CD8-positive, alpha-beta memory T cell (primary cell): ENCODE measurements at places on chromosomes 7 and 10. TPM values are rescaled to one million over a fixed set of nuclear protein-coding genes. Genes with fewer than 3 reads are reported as not detected.

OR9A2 gene
- not detected for total RNA-seq

ITPRID1 gene
- not detected for total RNA-seq

PHKG1 gene
- 1.2 TPM for total RNA-seq

DDX56 gene
- total RNA-seq = 148 TPM

STEAP1B gene
- total RNA-seq = not detected

EVX1 gene
- total RNA-seq = not detected

TSPAN15 gene
- 2.4 TPM for total RNA-seq

ANKRD7 gene
- total RNA-seq = 1.8 TPM

- H3K4me1 ChIP-seq = peaks cover 13% of the 10 kb centered on the region
- H3K4me3 ChIP-seq = no peak overlapping the region
- H3K27ac ChIP-seq = no peak overlapping the region
- no peak for DNase-seq
- peaks cover 42% of the 10 kb centered on the region for H3K36me3 ChIP-seq
These were observed 146.7 kb upstream of the KLF14 start for GRCh38 chr7:130880668-130881067.

DNA sequence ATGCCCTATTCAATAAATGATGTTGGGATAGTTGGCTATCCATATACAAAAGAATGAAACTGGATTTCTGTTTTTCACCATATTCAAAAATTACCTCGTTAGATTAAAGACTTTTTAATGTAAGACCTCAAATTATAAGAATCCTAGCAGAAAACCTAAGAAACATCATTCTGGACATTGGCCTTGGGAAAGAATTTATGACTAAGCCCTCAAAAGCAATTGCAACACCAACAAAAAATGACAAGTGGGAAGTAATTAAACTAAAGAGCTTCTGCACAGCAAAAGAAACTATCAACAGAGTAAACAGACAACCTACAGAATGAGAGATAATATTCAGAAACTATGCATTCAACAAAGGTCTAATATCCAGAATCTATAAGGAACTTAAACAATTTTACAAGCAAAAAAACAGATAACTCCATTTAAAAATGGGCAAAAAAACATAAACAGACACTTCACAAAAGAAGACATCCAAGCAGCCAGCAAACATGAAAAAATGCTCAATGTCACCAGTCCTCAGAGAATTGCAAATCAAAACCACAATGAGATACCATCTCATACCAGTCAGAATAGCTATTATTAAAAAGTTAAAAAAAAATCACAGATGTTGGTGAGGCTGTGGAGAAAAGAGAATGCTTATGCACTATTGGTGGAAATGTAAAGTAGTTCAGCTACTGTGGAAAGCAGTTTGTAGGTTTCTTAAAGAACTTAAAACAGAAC, 309.8 kb downstream of the AHR start:
- no peaks in the 10 kb centered on the region for H3K4me1 ChIP-seq
- H3K27ac ChIP-seq = no peak overlapping the region
- no peak for DNase-seq
- H3K27me3 ChIP-seq = no peaks in the 10 kb centered on the region
- H3K4me3 ChIP-seq = no peak overlapping the region

- H3K36me3 ChIP-seq = no peaks in the 10 kb centered on the region
- no peaks in the 10 kb centered on the region for H3K4me1 ChIP-seq
- no peak overlapping the region for H3K27ac ChIP-seq
- no peak for DNase-seq
- no peak overlapping the region for H3K4me3 ChIP-seq
- H3K27me3 ChIP-seq = no peaks in the 10 kb centered on the region
These were observed 25.5 kb upstream of the AMZ1 start for GRCh38 chr7:2662273-2663120.

- H3K27me3 ChIP-seq = no peaks in the 10 kb centered on the region
- peak overlapping the region; percentile 90 for H3K4me3 ChIP-seq
- no peaks in the 10 kb centered on the region for H3K36me3 ChIP-seq
- H3K27ac ChIP-seq = peak overlapping the region; percentile 87
These were observed 452 bp downstream of the ATE1 start for GRCh38 chr10:121927318-121927840.

DNA sequence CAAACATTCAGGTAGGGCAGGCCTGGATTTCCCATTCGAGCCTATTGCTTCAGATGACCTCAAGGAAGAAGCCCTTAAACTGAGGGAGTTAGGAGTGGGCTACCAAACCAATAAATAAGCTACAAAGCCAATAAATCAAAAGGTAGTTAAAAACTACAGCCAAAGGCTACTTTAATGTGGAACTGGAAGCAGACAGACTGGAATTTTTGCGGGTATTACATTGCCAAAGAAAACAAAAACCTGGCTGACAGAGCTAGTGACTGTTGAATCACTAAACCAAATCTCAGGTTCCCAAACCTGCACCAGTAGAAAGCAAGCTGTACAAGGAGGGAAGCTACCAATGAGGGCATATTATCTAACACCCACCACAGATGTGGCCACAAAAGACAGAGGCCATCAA, 315.6 kb downstream of the GRM8 start:
- no peaks in the 10 kb centered on the region for H3K36me3 ChIP-seq
- H3K27me3 ChIP-seq = no peaks in the 10 kb centered on the region
- no peak overlapping the region for H3K4me3 ChIP-seq
- H3K27ac ChIP-seq = no peak overlapping the region
- H3K4me1 ChIP-seq = no peaks in the 10 kb centered on the region

- peak overlapping the region; percentile 86 for H3K4me3 ChIP-seq
- DNase-seq = peak; percentile 71
- H3K36me3 ChIP-seq = no peaks in the 10 kb centered on the region
- peak overlapping the region; percentile 93 for H3K27ac ChIP-seq
These were observed 26.6 kb downstream of the ZNF775 start for GRCh38 chr7:150405584-150406311.

DNA sequence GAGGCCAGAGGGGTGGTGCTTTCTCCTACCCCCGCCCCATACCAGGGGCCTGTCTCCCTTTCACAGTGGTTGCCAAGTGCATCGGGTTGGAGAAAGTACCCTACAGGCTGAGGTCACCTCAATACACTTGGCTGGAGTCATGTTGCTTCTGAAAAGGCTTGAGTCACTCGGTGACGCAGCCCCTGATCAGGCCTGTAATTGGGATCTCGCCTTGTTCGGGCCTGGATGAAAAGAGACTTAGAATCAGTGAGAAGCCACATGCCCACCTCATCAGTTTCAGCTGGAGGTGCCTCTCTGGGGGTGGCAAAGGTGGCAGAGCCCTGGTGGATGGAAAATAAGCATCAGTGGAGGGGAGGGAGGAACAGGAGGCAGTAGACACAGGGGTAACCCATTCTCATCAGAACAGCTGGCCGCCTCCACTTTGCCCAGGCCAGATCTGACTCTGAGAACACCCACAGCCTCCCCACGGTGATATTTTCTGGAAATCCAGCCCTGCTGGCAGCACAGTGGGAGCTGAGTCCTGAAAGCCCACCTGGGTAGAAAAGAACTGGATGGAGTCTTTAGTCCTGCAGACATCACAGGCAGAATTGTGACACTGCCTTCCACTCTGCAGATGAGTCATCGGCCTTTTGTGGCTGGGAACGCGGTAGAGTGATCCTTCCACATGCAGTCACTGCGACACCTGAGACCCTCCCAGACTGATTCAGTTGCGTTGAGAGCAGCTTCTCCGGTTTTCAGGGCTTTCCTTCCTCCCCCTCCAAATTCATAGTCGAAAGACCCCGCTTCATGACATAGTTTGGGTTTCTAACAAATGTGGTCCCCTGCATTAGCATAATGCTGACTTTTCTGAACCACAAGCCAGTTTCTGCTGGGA, 108.0 kb downstream of the GRK5 start:
- peaks cover 37% of the 10 kb centered on the region for H3K4me1 ChIP-seq
- H3K36me3 ChIP-seq = no peaks in the 10 kb centered on the region
- H3K27me3 ChIP-seq = no peaks in the 10 kb centered on the region
- DNase-seq = peak; percentile 36

- DNase-seq = no peak
- no peak overlapping the region for H3K4me3 ChIP-seq
- H3K4me1 ChIP-seq = peaks cover 49% of the 10 kb centered on the region
- H3K27me3 ChIP-seq = no peaks in the 10 kb centered on the region
- no peaks in the 10 kb centered on the region for H3K36me3 ChIP-seq
These were observed 4.8 kb downstream of the EGR2 start for GRCh38 chr10:62811159-62811875.

GRCh38 chr10:100827819-100828737, 82.7 kb downstream of the PAX2 start:
- H3K36me3 ChIP-seq = no peaks in the 10 kb centered on the region
- peaks cover 60% of the 10 kb centered on the region for H3K27me3 ChIP-seq
- no peak for DNase-seq
- H3K4me3 ChIP-seq = peak overlapping the region; percentile 56
- no peak overlapping the region for H3K27ac ChIP-seq

DNA sequence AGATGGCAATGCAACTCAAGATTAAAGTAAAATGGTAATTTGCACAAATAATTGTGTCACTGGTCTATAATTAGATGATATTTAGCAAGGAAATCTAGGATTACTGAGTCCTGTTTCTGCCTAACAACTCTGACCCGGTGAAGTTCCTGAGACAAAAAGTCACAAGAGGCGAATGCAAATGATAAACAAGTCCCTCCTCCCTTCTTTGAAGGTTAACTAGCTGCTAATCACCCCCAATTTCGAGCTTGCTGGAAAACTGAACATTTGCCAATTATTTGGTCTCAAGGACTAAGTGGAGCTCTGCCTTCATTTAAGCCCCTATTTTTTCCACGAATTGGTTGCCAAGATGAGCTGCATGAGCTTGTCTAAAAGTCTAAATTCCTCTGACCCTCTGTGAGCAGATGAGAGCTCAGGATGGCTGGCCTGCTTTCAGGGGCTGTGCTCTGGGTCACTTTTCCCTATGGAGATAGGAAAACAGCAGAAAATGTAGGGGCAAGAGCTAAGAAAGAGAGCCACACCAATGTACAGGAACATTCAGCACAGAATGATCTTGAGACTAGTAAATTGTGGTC, 127.3 kb downstream of the MBL2 start:
- no peak overlapping the region for H3K4me3 ChIP-seq
- H3K27ac ChIP-seq = no peak overlapping the region
- no peak for DNase-seq
